ENCODE measurements at places on chromosomes 3 and 15.

- DNase-seq: no peak
Observed at GRCh38 chr3:136678981-136679380, 73.2 kb downstream of the STAG1 start.

DNA sequence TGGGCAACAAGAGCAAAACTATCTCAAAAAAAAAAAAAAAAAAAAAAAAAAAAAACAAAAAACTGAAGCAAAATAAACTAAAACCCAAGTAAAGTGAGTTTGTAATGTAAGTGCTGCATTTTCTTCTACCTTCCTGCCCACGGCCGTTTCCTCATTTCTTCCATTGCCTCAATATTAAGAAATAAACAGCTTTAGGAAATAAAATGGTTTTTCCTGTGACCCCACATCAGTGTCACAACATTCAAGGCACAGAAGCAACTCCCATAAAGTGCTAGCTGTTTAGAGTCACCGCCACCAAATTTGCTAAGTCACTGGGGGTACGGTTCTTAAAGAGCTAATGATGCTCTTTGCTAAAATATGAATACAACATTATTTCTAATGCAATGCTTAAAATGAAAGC lies 3.3 kb downstream of the PKM start:
- no peak for DNase-seq

DNA sequence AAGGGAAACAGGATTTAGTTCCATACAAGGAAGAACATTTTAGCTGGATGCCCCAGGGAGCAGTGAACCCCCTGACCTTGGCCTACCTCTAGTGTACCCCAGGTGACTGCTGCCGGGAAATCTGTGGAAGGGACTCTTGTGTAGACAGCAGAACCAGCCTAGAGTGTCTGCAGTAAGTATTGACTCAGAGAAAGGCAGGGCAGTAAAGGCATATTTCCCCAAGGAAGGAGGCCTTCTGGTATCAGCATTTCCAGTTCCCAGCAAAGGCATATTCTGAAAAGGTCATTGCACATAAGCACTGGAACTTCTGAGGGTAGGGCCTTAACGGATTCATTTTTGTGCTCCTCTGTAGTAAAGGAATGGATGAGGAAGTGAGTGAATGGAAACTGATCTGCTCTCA lies 246.2 kb downstream of the FAM43A start:
- no peak for DNase-seq

GRCh38 chr3:40580494-40581091 lies 55.8 kb downstream of the ZNF621 start:
- DNase-seq: peak; percentile 67

DNA sequence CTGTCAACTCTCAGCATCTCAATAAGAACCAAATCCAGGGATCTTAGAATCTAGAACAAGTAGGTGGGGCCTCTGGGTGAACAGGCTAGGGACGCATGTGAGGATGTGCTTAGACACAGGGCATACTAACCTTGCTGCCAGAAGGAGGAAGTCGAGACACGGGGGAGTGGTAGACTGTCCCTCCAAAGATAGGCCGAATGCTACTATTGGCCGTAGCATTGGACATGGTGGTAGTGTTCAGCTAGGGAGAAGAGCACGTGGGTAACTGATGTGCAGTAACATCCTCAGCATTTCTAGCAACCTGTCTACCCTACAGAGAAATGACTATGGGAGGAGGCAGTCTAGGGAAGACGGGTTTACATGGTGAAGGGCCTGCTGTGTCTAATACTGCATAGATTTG lies 15.6 kb downstream of the RCCD1 start:
- DNase-seq: no peak

DNA sequence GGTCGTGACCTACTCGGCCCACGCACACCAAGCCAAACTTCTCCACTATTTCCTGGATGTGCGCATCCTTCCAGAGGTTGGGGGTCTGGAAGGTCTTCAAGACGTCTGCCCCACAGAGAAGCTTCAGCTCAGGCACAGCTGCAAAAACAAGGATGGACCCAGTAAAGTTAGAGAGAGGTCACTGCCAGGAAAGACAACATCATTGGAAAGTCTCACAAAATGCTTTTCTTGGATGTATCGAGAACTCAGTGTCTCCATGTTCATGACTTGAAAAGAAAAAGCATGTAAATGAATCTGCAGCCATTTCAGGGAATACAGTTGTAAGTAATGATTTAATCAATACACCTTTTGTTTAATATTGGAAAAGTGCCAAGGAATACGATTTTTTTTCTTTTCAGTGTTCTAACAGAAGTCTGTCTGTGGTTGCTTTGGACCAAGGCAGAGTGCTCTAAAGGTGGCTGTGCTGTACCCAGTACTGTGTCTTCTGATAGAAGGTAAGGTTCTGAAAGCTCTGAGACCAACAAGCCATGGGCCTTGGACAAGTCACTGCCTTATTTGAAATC lies 21.8 kb upstream of the RBP1 start:
- no peak for DNase-seq

- DNase-seq: no peak
Observed at GRCh38 chr3:71118436-71118835, 465.1 kb downstream of the FOXP1 start.

GRCh38 chr3:101184111-101184510 lies 136.3 kb downstream of the IMPG2 start:
- DNase-seq: no peak

DNA sequence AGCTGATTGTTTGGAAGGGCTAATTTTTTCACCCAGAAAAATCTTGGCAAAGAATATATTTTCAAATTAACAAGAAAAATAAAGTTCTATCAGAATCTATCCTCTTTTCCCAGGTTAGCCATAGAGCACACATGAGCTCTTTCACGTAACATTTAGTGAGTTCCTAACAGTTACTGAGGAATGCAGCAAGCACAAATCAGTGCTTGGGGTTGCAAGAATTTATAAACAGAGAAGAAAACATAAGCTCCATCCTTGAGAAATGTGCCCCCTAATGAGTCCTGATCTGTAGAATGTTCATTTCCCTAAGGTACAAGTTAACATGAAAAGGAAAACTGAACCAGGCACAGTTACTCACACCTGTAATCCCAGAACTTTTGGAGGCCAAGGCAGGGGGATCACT lies 13.9 kb downstream of the EOGT start:
- no peak for DNase-seq

Data from AG08396 (cell line).